Diencephalon (tissue), 1 donor: ENCODE measurements at places on chromosomes 1 and 21. TPM values are rescaled to one million over a fixed set of nuclear protein-coding genes. Genes with fewer than 3 reads are reported as not detected.

Gene ITPKB
- total RNA-seq: 20.3 TPM

Gene MUTYH
- 16.4 TPM for total RNA-seq

Gene TTC34
- 0.46 TPM for total RNA-seq

Gene S100B
- 57.0 TPM for total RNA-seq

Gene LINGO4
- total RNA-seq: 0.23 TPM

Gene BARHL2
- 1.4 TPM for total RNA-seq
